ENCODE measurements at places on chromosomes 13 and 19.

GRCh38 chr19:371501-372168 is 27.0 kb upstream of the MIER2 start:
- no peak for DNase-seq

DNA sequence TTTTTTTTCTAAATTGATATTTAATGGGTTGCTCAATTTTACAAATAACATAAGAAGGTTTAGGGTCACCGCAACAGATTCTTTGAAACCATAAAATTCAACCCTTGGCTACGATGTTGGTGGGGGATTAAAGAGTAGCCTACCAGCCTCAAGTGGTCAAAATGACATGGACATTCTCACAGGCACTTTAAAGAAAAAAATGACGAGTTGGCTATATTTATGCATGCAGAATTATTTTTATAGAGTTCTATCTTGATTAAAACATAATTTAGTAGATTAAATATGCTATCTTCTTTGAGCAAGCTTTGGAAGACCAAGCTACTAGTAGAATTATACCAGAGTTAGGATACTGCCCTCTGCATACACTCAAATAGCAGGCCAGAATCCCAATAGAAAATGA is 293.0 kb downstream of the DCT start:
- DNase-seq = no peak

- DNase-seq = no peak
These were observed 118.5 kb downstream of the ABCC4 start for GRCh38 chr13:95182570-95183265.

DNA sequence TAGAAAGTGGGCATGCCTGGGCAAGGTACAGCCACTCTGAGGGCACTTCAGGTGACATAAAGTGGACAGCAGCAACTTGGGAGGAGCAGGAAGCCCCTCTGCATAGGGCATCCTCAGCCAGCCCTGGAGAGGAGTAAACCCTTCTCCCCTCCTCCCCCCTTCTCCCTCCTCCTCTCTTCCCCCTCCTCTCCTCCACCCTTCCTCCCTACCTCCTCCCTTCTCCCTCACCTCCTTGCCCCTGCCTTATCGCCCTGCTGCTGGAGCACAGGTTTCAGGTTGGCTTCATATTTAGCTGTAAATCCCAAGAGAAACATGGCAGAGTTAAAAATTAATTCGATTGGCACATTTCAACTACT is 30.5 kb upstream of the ATP12A start:
- DNase-seq = no peak

- no peak for DNase-seq
These were observed 648.7 kb downstream of the UQCRFS1 start for GRCh38 chr19:28563964-28564921.

GRCh38 chr13:94323764-94324758 is 155.4 kb downstream of the DCT start:
- no peak for DNase-seq

GRCh38 chr19:1452802-1453524 is 3.0 kb downstream of the APC2 start:
- DNase-seq = no peak

DNA sequence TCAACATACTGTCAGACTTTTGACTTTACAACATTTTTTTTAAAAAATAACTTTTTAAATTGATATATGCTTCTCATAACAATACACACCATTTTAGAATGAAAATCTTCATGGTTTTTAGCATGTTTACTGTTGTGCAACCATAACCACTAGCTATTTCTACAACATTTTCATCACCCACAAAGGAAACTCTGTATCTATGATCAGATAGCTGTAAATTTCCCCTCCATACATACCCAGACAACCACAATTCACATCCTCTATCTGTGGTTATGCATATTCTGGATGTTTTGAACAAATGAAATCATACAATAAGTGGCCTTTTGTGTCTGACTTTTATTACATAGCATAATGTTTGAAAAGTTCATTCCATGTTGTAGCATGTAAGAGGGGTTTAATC is 1666.0 kb downstream of the EFNB2 start:
- no peak for DNase-seq

DNA sequence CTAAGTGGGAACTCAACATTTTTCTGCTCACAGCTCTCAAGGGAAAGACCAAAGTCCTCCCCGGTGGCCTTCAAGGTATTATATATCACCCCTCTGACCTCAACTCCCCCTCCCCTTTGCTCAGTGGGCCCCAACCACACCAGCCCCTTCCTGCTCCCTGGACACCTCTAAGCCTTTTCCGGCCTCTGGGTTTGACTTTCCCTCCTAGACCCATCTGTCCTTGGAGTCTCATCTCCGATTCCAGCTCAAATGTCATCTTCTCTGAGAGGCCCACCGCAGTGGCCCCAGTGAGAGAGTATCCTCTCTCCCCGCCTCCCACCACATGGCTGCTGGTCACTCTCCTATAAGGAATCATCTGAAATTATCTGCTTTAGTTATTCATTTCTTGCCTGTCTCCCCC is 941 bp upstream of the UHRF1 start:
- no peak for DNase-seq
